ELF-1 (cell line): ENCODE measurements at places on chromosomes 2 and 18.
A peak's percentile ranks its signal among the peaks of the same experiment; 100 is the strongest.

DNA sequence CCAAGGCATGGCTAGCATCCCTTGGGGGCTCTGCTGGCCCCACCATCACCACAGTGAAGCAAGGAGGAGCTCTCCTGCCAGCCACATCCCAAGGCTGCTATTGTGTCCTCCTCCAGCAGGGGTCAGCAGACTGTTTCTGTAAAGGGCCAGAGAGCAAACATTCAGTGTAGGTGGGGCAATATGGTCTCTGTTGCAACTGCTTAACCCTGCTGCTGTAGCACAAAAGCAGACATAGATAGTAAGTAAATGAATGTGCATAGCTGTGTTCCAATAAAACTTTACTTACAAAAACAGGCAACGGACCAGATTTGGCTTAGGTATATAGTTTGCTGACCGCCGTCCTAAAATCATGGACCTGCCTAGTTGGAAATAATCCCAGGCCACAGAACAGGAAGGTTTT is 36.4 kb upstream of the ZBTB7C start:
- peak; percentile 86 for DNase-seq

GRCh38 chr2:112916625-112917247 is 5.8 kb downstream of the IL37 start:
- DNase-seq = no peak

GRCh38 chr18:24710474-24710873 is 250.0 kb downstream of the HRH4 start:
- no peak for DNase-seq

- DNase-seq = no peak
Observed at GRCh38 chr2:62379566-62379965, 126.4 kb downstream of the TMEM17 start.

DNA sequence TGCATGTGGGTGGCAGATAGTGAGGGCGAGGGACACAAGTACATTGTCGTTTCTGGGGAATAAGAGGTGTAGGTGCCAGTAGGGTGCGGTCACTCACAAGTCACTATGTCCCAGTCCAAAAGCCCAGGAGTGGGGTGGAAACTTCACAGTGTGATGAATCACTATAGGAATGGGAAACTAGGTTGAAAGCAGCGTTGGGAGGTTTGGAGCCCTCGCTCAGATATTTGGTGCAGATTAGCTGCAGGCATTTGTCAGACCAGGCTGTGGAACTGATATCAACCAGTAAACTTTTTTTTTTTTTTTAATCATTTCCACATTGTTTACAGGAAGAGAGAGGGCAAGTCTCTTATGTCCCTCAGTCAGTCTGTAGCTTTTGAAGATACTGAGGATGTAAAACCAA is 121.8 kb downstream of the CERS6 start:
- DNase-seq = peak; percentile 3

DNA sequence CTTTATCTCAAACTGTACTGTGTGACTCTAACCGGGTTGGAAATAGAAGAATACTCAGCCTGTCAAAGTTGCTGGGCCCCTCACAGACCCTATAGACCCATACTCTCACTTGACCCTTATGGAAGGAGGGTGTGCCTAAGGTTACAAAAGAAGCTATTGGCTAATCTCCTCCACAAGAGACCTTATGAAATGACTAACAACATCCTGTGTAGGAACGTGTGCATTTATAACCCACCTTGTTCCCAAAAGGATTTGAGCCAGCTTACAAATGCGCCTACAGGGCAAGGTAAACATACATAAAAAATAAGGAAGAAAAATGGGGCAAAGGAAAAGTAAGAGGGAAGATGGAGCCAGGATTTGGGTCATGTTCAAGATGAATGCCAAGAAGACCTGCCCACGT is 225.4 kb upstream of the SMAD2 start:
- no peak for DNase-seq

DNA sequence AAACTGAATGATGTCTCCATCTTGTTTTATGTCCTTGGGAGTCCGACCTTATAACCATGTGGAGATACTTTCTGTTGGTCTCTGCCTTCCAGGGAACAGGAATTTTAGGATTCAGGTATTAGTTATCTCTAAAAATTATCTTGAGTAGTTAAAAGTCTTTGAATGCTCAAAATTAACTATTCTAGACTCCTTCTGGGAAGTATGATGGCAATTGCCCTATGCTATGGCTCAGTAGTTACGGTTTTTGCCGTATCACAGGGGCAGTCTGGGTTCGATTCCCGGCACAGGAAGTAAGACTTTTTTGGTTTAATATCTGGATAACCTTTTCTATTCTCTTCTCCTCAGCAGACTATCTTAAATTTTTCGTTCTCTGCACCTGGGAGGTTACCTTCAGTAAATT is 708.7 kb upstream of the LRATD1 start:
- no peak for DNase-seq

GRCh38 chr2:96073170-96073775 is 38.6 kb upstream of the GPAT2 start:
- DNase-seq = peak; percentile 63

GRCh38 chr18:4858379-4859127 is 338.5 kb downstream of the AKAIN1 start:
- DNase-seq = no peak

- no peak for DNase-seq
Observed at GRCh38 chr2:233414777-233415570, 60.7 kb downstream of the DGKD start.

GRCh38 chr18:58776084-58776483 is 88.6 kb upstream of the ZNF532 start:
- DNase-seq = no peak

GRCh38 chr2:237766340-237766739 is 32.2 kb upstream of the RBM44 start:
- DNase-seq = no peak

- no peak for DNase-seq
Observed at GRCh38 chr2:158378926-158379325, 77.6 kb downstream of the CCDC148 start.

- DNase-seq = no peak
Observed at GRCh38 chr2:239236808-239237205, 164.0 kb downstream of the HDAC4 start.

DNA sequence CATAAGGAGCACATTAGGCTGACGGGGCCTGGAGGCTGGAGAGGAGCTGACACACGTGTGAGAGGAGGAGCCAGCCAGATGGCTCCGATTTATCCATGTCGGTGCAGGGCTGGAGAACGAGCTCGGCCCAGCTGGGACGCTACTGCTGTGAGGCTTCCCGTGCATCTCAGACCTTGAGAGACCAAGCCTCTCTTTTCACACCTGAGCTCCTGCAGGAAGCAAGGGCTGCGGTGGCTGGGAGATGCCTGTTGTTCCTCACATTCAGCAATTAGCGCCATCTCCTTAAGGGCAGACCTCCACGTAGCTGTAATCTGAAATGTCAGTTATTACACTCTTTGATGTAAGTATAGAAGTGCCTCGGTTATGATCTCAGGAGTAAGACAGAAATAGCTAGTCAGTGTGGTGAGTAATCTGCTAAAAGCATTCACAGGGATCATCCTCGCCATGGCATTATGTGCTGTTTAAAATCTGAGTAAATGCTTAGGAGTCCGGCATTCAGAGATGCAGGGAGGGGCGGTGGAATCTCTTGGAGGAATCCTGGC is 107.9 kb downstream of the PRKCE start:
- peak; percentile 36 for DNase-seq

GRCh38 chr2:1591978-1592907 is 152.1 kb downstream of the PXDN start:
- DNase-seq = peak; percentile 94

DNA sequence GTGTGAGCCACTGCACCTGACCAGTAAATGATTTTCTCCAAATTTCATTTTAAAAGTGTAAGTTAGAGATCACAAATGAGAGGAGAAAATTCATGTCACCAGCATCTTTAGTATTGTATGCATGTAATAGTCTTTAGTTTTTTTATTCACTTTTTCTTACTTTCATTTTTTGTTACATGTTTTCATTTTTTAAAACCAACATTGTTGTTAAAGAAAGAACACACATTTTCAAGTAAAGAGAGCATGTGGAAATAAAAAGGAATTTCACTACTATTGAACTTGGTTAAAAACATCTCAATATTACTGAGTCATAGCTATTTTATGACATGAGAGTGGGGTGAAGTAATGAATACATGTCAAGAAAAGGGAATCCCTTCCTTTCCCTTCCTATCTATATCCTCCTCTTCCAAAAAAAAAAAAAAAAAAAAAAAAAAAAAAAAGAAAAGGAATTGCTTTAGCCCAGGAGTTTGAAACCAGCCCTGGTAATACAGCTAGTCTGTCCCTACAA is 29.1 kb upstream of the PMAIP1 start:
- DNase-seq = no peak
